Stimulated activated CD4-positive, alpha-beta T cell treated with anti-CD3 and anti-CD28 coated beads, TNF-alpha, amount 100 ng/mL, for 1 hour (primary cell): ENCODE measurements at places on chromosomes 11 and 22.

DNA sequence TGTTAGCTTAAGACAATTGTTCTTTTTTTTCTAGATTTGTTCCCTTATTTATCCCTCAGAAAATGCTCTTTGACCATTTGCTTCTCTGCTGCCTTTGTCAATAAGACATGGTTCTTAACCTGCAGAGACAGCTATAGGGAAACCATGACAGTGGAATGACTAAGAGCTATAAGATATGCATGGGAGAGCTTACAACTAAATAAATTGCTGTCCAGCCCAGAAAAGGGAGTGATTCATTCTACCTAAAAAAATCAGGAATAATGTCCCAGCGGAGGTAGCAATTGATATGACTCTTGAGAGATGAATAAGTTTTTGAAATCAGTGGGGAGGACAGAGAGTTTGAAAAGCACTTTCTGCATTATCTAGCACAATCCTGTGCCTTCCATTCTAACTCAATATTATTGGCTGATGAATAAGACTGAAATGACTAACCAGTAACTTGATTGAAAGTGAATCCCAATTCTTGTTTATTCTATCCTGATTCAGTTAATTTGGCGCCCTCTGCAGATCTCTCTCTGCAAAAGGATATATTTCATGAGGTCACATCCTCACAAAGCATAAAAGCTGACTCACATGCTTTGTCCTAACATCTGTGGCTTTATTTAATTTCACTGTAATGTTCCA, 680.5 kb upstream of the API5 start:
- no peak for DNase-seq

DNA sequence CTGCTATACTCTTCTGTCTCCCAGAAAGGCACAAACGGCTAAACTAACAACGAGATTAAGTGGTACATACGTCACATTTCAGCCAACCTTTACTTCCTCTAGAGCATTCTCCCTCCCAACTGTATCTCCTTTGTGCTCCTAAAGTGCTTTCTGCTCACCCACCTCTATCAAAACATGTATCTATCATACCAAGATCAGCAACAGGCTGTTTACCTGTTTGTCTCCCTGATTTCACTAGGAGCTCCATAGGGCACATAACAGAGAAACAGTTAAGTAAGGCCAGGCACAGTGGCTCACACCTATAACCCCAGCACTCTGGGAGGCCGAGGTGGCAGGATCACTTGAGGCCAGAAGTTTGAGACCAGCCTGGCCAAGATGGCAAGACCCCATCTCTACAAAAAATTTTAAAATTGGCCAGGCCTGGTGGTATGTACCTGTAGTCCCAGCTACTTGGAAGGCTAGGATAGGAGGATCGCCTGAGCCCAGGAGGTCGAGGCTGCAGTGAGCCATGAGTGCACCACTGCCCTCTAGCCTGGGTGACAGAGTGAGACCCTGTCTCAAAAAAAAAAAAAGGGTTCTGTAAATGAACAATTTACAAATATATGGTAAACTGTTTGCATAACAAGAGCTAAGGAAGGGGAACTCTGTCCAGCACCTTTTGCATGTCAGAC, 2.8 kb downstream of the NDUFC2 start:
- DNase-seq, result no peak

- no peak for DNase-seq
Observed at GRCh38 chr11:69703768-69704507, at the start of gene FGF19. Gene FGF19 (minus strand): TSS chr11:69704022. CDS start chr11:69703876, 146 bp downstream.

DNA sequence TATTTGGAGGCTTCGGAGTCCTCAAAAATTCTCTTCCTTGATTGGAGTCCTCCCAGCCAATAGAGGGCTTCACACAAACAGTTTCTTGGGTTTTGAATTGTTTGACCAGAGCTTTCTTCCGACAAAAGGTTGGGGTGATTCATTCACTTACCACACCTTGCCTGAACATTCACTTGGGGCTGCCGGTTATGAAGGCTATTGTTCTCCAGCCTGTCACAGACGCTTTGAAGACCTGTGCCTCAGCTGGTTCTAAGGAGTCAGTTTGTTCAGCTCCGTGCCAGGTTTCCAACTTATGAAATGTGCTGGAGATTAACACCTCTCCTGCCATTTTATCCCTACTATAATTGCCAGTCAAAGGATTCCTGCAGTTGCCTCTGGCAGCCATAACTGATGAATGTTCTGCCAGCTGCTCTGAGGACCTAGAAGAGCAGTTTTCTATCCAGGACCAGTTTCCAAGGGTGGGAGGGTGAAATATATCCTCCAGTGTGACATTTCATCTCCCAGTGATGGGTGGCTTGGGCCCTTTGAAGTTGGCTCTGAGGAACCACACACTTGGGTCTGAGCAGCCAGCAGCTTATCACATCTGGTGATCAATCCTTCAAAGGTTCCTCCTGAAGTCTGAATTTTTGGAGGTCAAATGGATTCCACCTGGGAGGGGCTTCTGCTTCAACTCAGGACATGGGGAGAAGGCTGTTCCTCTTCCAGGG, 31.4 kb downstream of the LIMK2 start:
- no peak for DNase-seq

- DNase-seq, result no peak
Observed at GRCh38 chr11:129620237-129621104, 195.2 kb upstream of the TMEM45B start.

DNA sequence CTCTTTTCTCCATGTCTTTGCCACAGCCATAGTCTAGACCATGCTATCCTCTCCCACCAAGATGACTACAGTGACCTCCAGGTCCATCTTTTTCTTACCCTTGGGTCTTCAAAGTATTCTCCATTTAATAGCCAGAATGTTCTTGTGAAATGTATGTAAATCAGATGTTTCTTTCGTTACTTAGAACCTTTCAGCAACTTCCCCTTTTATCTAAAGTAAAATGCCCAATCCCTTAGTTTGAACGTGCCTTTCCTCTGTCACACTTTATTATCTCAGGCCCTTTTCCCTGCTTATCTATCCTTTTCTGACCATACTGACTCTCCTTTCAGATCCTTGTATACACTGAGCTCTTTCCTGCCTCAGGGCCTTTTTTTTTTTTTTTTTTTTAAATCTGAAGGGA, 17.9 kb downstream of the RBM4B start:
- DNase-seq, result no peak

DNA sequence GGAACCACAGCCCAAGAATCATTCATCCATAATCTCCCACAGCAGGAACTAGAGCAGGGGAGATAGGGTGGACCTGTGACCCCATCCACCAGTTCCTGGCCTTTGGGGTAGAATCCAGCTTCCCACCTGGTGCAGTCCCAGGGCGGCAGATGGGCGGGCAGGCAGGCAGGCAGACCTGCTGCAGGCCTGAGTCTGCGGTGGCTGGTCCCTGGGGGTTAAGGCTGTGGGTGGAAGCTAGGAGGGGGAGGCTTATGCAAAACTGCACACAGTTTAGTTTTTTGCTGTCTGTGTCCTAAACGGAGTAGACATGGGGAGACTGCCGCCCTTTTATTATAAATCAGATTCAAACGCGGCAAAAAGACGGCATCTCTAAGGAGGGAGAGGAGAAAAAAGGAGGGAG, 4.5 kb upstream of the NEFH start:
- no peak for DNase-seq

GRCh38 chr11:74559934-74560309, 32.5 kb upstream of the POLD3 start:
- DNase-seq, result no peak

- DNase-seq, result no peak
Observed at GRCh38 chr22:41369837-41370236, 11.9 kb upstream of the TEF start.

DNA sequence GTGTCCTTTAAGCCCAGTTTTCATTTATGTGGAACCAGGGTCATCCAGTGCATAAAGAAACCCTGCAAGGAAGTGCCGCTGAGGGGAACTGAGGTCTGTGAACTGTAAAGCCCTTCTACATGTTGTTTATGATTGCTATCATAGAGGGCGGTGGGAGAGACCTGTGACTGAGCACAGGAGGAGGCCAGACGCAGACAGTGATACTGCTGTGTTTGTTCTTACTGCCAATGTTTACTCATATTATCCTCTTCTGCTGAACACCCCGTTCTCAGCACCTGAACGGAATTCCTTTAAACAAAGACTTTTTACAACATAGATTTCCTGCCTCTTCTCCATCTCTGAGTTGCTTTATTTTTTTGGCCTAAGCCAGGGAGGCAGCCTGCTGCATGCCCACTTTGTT, 967 bp upstream of the GALNT18 start:
- DNase-seq, result no peak

DNA sequence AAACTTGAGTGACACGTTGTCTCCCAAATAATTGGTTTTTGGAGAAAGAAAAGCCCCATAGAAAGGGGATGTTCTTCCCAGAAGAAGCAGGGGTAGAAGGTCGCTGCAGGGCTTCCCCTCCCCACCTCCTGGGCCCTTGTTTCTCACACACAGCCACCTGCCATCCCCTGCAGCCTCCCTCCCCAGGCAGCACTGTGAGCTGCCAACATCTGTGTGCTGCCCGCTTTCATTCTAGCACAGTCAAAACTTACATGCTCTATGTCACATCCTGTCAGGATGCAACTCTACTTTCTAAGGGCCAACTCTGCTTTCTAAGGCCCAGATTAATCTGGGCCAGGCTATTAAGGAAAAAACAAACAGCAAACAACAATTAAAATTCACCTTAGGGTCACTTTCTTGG, 309.4 kb upstream of the ZC3H12C start:
- no peak for DNase-seq

- no peak for DNase-seq
Observed at GRCh38 chr11:75203138-75203537, 37.4 kb upstream of the TPBGL start.

DNA sequence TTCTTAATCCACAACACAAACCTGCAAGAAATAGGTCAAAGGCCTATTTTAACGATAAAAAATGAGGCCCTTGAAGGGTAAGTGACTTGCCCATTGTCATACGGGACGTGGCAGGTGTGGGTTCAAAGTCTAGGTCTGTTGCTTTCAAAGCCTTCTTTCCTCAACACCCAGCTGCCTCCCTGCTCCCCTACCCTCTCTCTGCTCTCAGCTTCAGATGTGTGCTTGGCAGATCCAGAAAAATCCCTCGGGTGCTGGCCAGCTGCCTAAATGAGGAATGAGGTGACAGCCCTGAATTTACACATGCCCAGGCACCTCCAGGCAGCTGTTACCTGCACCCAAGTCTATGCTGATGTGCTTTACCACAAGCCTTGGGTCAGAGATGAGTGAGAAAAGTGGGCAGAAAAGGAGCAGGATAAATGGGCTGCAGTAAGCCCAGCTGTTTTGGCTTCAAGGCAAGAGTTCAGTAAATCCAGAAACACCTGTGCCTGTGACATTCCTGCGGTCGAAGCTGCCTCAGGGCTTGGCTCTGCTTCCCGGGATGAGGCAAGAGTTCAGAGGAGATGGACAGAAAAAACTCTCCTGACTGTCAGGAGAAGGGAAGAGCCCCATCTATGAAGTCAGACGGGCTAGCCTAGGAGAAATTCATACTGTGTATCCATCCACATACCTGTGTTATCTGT, 49.9 kb upstream of the LDLRAD3 start:
- DNase-seq, result no peak

GRCh38 chr22:50516891-50517290, 8.5 kb downstream of the SCO2 start:
- no peak for DNase-seq

DNA sequence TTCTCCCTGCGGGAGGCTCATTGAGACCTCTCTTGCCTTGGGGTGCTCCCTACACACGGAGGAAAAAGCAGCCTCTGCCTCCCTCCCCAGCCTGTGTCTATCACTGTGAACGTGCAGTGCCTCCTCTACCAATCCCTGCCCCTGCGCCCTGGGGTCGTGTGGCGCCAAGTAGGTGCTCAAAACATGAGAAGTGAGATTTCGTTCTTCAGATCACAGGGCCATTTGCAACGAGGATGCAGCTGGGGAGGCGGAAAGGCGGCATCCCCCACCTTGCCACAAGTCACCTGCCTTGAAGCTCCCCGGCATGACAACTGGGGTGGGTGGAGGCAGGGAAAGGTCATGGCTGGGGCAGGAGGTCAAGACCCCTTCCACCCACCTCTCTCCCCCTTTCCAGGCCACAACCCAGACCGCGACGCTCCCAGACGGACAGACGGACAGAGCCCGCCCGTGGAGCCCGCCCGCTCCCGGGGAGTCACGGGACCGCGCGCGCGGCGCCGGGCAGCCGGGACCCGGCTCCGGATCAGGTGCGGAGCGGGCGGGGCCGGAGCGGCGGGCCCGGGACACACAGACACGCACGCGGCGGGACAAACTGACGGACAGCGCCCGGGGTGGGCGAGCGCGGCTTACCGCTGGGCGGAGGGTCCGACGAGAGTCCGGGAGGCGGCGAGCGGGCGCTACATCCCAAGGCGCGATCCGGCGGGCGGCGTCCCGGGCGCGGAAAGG, 485 bp downstream of the KCNJ4 start:
- DNase-seq, result no peak

DNA sequence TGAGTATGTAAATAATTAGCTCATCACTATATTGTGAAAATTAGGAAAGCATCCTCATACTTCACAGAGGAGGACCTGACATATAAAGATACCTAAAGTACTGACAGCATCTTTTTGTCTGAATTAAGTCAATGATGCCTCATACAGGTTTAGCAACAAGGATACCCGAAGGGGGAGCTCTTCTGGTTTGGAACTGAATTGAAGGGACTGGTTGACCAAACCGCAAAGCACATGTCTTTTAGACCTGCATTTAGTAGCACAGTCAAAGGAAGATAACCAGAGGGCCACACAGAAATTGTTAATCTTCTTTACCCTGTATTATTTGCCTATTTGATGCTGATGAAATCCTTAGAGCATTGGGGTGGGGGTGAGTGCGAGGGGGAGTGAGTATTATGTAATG, 12.9 kb upstream of the WT1 start:
- no peak for DNase-seq

DNA sequence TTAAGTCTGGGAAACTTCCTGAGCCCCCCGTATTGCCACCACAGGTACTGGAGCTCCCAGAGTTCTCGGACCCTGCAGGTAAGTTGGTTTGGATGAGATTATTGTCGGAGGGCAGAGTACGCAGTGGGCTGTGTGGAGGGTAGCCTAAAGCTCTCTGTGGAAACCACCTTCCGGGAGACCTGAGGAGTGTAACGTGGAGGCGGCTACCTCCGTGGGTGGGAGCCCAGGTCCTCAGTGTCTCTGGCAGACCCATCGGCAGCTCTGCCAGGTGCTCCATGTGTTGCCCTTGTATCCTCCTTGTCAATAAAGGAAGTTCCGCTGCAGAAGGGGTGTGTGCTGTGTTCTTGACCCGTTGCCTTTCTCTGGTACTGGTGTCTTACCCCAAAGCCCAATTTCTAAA, 61.4 kb downstream of the SYT13 start:
- no peak for DNase-seq

GRCh38 chr22:20393705-20394476, at the start of gene ZNF74:
Gene ZNF74 (plus strand): TSS chr22:20394151. CDS start chr22:20394629, 478 bp downstream.
- peak; percentile 61 for DNase-seq

DNA sequence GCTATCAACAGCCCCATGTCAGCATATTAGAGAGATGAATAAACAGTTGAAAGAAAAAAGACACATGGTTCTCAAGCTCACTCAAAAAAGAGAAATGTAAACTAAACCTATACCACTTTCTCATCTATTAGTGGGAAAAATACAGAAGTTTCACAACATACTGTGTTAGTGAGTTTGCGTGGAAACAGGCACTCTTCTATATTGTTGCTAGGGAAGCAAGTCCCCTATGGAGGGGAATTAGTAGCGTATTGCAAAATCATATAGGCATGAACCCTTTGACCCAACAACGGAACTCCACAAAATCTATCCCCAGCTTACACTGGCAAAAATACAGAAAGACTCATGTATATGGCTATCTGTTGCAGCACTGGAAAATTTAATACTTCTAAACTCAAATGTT, 14.2 kb upstream of the RFPL2 start:
- DNase-seq, result no peak

- no peak for DNase-seq
Observed at GRCh38 chr11:12826441-12826840, 152.2 kb downstream of the TEAD1 start.
